Lung (tissue), 17 donors: ENCODE measurements at places on chromosomes 11 and 22.

- no peak for DNase-seq
Measured at GRCh38 chr22:30781271-30781875, 86.7 kb downstream of the OSBP2 start.

DNA sequence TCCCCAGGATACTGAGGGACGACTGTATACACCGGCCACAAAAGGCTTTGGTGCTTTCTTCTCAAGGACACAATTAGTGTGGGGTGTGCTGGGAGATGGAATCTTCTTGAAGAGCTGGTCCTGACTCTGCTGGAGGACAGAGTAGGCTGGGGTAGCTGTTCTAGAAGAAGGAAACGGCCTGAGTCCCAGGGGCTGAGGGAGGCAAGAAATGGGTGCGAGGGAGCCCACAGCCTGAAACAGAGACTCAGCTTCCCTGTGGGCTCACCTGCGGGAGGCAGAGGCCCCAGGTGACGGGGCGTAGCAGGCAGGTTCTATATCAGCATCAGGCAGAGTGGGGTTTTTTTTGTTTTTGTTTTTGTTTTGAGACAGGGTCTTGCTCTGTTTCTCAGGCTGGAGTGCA is 36.6 kb downstream of the PARVG start:
- DNase-seq, result no peak

DNA sequence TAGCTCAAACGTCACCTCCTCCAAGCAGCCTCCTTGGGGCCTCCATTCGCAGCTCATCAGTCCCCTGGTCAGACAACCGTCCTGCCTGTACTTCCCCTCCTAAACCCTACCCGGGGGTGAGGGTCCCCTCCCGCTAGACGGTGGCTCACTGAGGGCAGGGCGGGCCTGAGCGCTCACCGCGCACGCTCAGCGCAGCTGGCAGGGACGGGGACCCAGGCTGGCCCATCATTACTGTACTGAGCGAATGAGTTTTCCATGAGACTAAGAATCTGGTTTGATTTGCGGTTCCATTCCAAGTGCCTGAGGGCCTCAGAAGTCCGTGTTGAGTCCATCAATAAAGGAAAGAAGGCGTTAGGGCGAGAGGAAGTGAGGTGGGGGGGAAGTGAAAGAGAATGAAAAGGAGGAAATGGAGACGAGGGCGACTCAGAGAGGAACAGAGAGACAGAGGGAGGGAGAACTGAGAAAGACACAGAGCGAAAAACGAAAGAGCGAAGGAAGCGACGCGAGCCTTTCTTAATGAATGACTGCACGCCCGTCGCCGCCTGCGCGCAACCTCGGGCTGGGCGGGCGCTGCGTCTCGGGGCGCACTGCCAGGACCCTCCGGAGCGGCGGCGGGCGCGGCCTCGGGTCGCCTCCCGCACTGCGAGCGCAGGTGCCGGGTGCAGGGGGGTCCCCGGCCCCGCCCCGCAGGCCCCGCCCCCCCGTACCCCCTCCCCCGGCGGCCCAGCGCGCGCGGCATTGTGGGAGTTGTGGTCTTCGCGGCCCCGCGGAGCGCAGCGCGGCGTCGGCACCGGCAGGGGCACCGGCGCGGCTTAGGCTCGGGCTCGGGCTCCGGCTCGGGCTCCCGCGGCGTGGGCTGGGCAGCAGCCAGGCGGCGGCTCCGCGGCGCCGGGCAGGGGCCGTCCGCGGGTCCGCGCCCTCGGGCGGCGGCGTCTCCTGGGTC is at the start of gene ASPHD2:
Gene ASPHD2 (plus strand): TSS at position 746 of the 943 bp plus-strand sequence. CDS start 4,356 bp downstream, outside the sequence.
- DNase-seq, result peak; percentile 76

- DNase-seq, result no peak
Measured at GRCh38 chr11:80443177-80443576, 1002.3 kb upstream of the TENM4 start.

DNA sequence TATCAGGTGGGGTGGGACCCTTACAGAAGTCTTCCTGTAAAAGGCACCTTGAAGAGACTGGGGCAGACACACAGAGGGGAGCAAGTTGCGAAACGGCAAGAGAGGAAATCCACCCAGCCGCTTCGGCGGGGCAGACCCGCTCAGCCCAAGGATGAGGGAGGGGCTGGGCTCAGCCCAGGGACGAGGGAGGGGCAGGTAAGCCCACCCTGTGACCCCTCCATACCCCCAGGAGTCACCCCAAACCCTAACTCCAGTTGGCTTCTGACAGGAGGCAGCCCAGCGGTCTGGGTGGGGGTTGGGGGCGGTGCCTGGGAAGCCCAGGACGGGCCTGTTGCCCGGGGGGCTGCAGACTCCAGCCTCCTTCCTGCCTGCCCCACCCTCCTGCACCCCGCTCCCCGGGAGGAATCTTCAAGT is 965 bp downstream of the OSBPL5 start:
- peak; percentile 14 for DNase-seq

DNA sequence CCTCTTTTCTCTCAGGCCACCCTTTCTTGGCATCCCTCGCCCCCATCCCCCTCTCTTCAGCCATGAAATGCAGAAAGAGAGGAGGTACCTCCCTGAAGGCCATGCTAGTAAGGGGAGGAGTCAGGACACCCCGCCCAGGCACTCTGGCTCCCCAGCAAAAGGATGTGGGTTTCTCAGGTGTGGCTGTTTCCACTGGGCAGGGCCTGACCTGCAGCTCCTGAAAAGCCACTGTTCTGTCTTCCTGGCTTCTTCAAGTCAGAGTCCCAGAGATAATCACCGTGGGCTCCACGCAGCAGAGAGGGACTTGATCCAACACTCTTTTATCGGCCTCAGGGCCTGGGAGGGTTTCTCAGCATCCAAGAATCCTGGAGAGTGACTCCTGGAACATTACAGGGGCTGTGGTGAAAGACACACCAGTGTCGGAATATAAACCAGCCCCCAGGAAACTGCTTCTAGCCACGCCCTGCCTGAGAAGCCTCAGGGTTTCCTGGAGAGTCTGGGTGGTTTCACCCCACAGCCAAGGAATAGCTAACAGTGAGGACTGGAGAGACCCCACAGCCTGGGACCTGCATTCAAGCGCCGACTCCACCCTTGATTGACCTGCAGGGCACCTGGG is 45.7 kb upstream of the TSPAN18 start:
- DNase-seq, result no peak

DNA sequence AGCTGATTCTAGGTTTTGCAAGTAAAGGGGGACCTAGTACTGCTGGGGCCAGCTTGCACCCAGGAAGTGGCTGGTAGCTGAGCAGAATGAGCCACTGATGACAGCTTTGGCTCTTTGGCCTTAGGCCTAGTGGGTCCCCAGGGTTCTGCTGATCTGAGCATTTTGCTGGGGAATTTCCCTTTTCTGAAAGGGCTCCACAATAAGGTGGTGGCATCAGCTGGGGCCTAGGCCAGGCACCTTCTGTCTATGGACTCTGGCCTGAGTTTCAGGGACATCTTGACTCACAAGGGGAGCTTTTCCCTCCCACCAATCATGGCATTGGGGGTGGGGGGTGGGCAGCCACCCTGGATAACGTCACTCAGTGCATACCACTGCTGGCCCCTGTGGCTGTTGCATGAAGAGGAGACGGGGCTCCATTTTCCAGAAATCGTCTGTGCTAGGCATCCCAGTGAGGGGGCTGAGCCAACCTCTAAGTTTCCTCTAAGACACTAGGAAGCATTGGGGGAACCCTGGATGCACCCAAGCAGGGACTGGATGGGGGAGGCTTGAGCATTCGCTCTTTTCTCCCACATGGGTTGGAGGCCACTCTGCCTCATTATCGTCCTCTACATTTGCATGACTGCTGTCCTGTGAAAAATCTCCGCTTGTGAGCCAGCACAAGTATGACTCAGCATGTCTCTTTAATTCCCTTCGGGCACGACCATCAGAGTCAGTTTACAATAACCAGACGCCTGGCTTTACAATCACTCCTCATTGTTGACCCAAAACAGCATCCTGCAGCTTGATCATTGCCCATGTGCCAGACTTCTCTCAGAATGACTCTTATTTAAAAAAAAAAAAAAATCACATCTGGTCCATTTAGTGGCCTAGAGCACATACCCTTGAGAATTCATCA is 145.0 kb upstream of the THY1 start:
- DNase-seq, result peak; percentile 70

GRCh38 chr11:3155691-3156258 is 9.3 kb downstream of the OSBPL5 start:
- no peak for DNase-seq

- no peak for DNase-seq
Measured at GRCh38 chr22:32020117-32020516, 22.9 kb upstream of the SLC5A1 start.

GRCh38 chr11:44726283-44727113 is at the start of gene TSPAN18:
TSPAN18 (plus strand) TSS chr11:44726962; CDS start chr11:44906417, 179,455 bp downstream.
- peak; percentile 46 for DNase-seq

DNA sequence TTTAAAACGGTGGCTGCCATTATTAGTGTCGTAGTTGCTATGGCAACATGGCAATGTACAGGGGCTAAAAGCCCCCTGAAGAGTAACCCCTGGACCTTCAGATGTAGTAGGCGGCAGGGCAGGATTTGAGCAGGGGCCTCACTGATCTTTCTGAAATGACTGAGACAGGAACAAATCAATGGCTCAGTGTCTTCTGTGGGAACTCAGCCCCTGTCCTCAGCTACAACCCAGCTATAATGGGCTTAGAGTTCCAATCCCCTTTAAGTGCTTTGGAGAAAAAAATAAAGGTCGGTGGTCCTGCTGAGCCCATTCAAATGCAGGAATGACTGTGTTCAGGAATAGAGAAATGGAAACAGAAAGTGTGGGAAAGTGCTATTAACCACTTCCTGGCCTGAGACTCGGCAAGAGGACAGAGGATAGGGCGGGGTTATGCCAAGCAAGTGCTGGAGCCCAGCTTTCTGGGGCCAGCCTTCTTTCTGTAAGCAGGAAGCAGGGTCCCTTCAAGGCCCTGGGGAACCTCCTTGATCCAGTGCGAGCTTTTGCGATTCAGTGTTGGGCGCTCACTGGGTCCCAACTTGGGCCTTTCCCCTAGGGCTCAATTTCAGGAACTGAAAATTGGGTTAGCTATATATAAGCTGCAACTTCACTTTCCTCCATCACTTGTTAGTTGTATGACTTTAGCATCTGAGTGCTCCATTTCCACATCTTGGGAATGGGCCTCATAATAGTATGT is 6.1 kb upstream of the CD82 start:
- DNase-seq, result no peak

DNA sequence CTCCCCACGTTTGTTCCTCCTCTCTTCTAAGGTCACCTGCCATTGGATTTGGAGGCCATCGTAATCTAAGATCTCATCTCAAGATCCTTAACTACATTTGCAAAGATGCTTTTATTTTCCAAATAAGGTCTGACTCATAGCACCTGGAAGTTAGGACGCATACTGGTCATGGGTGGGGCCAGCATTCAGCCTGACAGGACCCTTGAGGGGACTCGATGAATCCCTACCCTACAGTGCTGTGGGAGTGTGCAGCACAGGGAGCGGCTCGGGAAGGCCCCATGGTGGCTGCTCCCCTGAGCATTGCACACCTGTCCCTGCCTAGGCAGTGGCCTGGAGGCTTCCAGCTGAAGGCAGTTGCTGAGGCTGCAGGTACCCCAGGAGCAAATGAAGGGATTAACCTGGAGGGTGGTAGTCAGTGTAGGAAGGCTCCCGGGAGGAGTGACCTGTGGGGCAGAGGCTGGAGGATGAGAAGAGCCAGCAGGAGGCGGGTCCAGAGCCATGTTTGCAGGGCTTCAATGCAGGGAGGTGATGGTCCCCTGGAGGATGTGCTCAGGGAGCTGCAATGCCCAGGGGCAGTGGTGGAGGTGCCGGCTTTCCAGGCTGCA is 362.2 kb downstream of the CTTN start:
- DNase-seq, result no peak

DNA sequence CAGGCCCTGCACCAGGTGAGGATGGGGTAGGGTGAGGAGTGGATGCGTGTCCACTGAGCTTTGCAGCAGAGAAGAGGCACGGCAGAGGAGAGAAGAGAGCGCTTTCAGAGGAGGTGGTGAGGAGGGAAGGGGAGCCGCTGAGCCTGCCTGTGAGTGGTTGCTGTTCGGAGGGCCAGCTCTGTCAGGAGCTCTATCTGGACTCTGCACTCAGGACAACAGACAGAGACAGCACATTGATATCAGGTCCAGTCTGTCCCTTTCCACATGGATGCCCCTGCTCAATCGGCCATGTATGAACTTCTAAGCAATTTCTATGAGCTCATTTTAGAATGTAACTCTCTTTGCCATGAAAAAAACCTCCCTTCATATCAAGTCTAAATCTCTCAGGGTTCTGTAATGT is 158.6 kb downstream of the KIRREL3 start:
- no peak for DNase-seq

DNA sequence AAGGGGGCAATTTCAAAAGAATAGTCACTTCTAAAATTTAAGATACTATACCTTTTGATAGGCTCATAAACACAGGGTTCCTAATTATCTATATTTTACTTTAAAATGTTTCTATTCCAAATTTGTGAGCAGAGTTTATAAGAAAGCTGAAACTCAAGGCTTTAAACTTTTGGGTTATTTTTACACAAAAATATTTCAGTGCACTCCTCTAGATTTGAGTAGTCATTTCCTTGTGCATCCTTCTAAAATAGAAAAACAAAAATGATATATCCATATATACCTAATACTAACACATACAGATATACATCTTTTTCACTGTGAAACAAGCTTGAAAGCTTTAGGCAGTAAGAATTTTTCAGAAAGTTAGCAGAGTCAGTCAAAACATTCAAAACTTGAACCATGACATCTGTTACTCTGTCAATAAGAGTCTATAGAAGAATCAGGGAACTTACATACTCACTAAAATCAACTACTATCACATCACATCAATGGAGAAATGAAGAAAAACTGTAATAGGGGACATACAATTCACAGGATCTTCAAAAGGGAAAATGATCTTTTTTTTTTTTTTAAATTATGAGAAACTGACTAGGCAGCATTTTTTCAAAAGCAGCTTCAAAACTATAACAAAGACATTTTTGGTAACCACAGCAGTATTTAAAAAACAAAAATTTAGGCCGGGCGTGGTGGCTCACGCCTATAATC is 5.1 kb downstream of the PHF21A start:
- DNase-seq, result no peak

GRCh38 chr22:24474649-24475255 is 20.4 kb upstream of the UPB1 start:
- DNase-seq, result no peak

GRCh38 chr22:48751539-48752437 is 1075.9 kb downstream of the BRD1 start:
- no peak for DNase-seq

DNA sequence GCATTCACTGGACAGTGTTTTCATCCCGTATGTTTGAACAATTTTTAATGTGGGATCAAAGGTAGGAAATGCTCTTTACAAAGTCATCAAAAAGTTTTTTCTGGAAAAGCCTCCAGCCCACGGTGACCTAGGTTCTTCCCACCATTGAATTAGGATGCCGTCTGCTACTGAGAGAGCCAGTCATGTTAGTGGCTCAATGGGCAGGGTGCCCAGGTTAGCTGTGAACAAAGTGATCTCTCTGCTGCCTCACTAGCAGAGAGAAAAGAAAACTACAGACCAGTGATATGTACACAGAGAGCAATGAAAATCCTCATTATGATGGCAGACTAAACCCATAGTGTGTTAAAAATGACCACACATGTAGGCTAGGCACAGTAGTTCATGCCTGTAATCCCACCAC is 32.4 kb downstream of the KCNQ1 start:
- DNase-seq, result no peak
